ENCODE measurements at places on chromosomes 2 and 18. TPM values are rescaled to one million over a fixed set of nuclear protein-coding genes. Genes with fewer than 3 reads are reported as not detected.

Gene ADAM17
- 64.7 TPM for total RNA-seq

Gene IL1RN
- total RNA-seq = not detected

Gene ZNF804A
- 4.4 TPM for total RNA-seq

Gene SAG
- total RNA-seq = not detected

Gene ALPG
- not detected for total RNA-seq

Gene C2orf15
- 0.18 TPM for total RNA-seq

Gene HTR2B
- 2.1 TPM for total RNA-seq

Gene SLC8A1
- 125 TPM for total RNA-seq

Gene POTEI
- not detected for total RNA-seq

Gene DGUOK
- total RNA-seq = 40.1 TPM

Gene GALNT5
- total RNA-seq = 71.3 TPM

Gene FRZB
- total RNA-seq = 0.23 TPM

Gene CAPN14
- 0.14 TPM for total RNA-seq

Gene CPLX4
- not detected for total RNA-seq

Gene ITGB1BP1
- 29.1 TPM for total RNA-seq

Gene SCN7A
- 0.23 TPM for total RNA-seq

Gene MYCN
- not detected for total RNA-seq

Gene BARD1
- 11.0 TPM for total RNA-seq

Gene IL37
- total RNA-seq = not detected

Gene MEP1B
- not detected for total RNA-seq

Gene TRPM8
- not detected for total RNA-seq

Gene INO80C
- 2.7 TPM for total RNA-seq

Gene NT5C1B
- not detected for total RNA-seq

Gene C2orf81
- total RNA-seq = 0.30 TPM

Gene ERBB4
- 0.42 TPM for total RNA-seq

Gene TEKT4
- total RNA-seq = not detected

Gene ALPI
- not detected for total RNA-seq

Gene G6PC2
- total RNA-seq = not detected

Gene CD28
- under 0.01 TPM for total RNA-seq

Gene NEUROD1
- not detected for total RNA-seq

Gene LONRF2
- 0.32 TPM for total RNA-seq

Gene ANKRD12
- 32.5 TPM for total RNA-seq
